ENCODE measurements at places on chromosomes 16 and 17.

DNA sequence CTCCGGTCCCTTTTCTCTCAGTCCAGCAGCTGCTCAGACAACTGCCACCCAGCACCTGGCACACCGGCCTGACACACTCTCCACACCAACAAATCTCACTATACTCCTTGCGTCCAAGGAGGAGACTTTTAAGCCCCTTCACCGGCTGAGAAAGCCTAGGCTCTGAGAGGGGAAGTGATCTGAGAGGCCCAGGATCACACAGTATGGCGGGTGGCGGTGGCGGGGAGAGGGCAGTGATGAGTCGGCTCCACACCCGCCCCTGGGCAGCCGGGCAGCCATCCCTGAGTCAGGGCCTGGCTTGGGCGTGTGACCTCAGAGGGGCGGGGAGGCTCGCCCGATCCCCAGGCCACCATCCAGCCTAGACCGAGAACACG lies 569 bp downstream of the FLII start:
- DNase-seq, result no peak

DNA sequence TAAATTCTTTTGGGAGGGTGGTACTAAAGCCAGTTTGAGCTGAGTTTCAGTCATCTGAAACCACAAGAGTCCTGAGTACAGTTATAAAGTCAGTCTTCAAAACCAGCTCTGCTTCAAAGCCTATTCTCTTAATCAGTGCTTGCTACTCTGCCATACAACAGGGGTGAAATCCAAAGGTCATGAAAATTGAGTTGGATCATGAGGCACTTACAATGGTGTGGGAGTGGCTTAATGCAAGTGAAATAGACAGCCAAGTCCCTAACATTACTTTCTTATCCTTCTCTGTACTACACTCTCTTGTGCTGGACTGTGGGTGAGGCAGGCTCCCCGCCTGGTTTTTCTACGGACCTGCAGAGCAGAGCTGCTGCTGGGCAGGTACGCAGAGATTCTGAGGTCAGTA lies 12.4 kb downstream of the CBLN1 start:
- no peak for DNase-seq

GRCh38 chr16:58345574-58346354 lies 46.5 kb upstream of the GINS3 start:
- DNase-seq, result no peak

DNA sequence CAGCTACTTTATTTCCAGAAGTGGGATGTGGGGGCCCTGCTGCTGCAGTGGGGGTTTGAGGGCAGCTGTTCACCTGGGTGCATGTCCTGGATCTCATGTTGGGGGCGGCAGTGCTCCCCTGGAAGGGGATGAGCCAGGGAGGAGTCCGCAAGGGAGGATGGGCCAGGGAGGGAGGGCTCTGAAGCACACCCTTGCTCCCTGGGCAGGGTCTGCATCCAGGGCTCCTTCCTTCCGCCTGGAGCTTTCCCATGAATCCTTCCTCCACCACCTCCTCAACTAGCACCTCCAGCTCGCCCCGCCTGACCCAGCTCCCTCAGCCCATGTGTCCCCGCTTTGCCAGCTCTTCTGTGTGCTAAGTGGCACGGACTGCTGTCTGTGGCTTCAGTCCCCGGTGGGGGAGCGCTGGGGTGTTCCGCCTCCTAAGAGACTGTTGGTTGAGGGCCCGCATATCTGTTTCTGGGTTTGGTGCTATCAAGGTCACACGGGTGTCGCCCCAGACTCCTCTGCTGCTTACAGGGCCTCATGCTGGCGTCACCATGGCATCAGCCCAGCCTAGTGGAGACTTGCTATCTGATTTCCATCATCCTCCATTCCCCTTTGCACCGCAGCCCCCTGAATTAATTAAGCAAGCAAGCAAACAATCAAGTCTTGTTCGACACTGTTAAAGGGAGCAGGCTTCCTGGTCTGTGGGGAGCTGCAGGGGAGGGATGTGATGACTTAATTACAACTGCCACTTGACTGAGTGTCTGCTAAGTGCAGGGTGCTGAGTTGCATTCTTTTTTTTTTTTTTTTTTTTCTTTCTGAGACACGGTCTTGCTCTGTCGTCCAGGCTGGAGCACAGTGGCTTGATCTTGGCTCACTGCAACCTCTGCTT lies 71.8 kb downstream of the PRKCA start:
- DNase-seq, result no peak

DNA sequence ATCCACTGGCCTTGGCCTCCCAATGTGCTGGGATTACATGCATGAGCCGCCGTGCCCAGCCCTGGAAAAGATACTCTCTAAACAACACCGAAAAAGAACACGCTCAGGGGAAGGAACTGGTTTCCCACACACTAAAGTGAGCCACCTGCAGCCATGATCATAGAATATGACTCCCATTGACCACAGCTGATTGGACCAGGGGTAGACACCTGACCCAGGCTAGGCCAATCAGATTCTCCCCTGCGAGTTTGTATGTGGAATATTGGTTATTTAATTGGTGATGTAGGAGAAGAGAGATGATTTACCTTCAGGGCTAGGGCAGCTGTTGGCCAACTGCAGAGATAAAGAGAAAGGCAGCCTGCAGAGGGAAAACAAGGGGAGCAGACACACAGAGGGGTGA lies 9.0 kb upstream of the GGA2 start:
- no peak for DNase-seq

DNA sequence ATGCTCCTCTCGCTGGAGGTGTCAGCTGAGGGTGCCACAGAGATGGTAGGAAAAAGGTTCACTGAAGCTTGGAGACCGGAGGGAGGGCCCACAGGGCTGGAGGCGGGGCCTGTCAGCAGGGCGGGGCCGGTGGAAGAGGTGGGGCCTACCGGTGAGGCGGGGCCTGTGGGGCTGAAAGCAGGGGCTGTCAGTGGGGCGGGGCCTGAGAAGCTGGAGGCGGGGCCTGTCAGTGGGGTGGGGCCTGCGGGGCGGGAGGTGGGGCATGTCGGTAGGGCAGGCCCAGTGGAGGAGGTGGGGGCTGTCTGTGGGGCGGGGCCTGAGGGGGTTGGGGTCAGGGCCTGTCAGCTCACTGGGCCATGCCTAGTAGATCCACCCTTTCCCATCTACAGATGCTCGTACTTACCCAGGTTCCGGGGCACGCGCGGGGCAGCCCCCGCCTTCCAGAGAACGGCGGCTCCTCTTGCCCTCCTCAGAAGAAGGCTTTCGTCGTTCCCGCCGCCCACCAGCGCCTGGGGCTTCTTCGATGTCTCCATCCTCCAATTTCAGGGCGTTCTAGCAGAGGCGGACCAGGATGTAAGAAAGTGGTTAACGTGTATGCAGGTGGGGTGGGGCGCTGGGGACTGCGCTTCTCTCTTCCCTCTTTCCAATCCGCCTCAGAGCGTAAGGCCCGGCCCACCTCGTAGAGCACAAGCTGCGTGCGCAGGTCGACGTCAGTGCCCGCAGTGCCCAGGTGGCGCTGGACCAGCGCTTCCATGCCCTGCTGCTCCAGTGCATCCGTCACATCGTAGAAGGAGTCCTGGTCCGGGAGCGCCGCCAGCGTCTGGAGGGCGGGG lies 9.8 kb downstream of the TMEM208 start:
- DNase-seq, result no peak

- no peak for DNase-seq
Observed at GRCh38 chr16:56950881-56951771, 10.6 kb upstream of the CETP start.

GRCh38 chr16:16014329-16015224 lies 65.2 kb downstream of the ABCC1 start:
- no peak for DNase-seq

DNA sequence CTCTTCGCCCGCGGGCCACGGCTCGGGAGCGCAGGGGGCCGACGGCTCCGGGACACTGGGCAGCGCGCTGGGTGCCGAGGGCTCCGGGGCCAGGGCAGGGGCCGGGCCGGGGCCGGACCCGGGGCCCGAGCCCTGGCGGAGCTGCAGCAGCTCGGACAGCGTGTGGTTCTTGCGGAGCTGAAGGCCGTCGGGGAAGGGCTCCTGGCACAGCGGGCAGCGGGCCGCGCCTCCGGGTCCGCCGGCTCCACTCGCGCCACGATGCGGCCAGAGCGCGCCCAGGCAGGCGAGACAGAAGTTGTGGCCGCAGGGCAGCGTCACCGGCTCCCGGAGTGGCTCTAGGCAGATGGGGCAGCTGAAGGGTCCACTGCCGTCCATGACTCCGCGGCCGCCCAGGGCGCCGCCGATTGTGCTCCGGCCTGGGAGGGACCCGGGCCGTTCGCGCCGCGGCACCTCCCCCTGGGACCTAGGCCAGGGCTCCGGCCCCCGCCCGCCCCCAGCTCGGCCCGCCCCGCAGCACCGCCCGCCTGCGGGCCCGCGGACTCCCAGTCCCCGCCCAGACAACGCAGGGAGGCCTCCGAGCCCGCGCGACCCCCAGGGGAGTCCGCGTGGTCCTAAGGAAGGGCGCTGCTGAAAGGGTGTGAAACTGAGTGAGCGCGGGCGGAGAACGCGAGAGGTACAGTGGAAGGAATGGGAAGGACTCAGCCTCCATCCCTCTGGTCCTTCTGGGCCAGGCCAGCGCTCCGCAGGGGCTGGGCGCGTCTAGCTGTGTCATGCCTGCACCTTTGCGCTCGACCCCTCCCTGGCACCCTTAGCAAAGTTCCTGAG lies at the start of gene TRIM47:
Gene TRIM47, minus strand, starts transcription at position 408 of the 825 bp plus-strand sequence. Its CDS starts 33 bp downstream, at position 375.
- DNase-seq, result no peak

- DNase-seq, result no peak
Observed at GRCh38 chr16:89289428-89290395, 72.2 kb downstream of the ZNF778 start.

- DNase-seq, result no peak
Observed at GRCh38 chr16:15461376-15461775, 27.0 kb downstream of the BMERB1 start.

DNA sequence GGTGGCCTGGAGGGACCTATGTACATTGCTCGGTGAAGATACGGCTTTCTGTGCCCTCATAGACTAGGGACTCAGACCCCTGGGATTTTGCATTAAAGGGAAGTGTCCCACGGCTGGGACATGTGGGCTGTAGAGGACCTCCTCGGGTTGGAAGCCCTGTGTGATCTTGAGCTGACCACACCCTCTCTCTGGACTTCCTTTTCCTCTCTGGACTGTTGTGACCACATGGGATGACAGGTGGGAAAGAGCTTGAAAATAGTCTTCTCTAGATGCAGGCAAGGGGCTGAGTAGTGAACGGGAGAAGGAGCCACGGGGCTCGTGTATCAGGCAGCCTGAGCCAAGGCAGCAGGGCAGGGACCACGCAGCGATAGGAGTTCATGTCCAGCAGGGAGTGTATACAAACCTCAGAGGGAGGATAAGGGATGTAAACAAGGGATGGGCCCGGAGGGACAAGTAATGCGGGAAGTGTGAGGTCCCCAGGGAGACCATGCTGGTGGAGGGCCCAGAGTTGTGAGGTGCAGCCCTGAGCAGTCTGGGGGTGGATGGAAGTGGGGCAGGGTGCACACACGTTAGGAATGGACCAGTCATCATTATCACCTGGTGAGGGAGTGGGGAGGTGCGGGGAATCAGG lies 4.5 kb upstream of the SLC4A1 start:
- no peak for DNase-seq

DNA sequence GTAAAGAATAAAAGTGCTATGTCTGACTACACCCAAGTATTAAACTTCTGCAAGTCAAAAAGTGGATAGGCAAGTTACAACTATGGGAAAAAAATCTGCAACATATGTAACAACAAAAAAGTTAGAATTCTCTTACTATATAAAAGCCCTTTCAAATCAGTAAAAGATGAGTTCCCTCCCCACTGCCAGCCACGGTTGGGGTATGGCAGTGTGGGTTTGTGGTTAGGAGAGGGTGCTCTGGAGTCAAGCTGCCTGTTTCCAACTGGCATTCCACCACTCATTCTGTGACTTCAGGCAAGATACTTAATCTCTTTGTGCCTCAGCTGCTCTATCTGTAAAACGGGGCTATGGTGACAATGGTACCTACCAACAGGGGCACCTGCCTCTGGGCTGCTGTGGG lies 26.6 kb upstream of the MFSD6L start:
- no peak for DNase-seq

- DNase-seq, result no peak
Observed at GRCh38 chr16:58389724-58390123, 2.5 kb upstream of the GINS3 start.

- DNase-seq, result no peak
Observed at GRCh38 chr17:16398270-16399267, 16.8 kb upstream of the TRPV2 start.

- DNase-seq, result no peak
Observed at GRCh38 chr17:65589321-65589720, 27.9 kb upstream of the AXIN2 start.

- DNase-seq, result no peak
Observed at GRCh38 chr17:28498652-28499363, 7.3 kb upstream of the FOXN1 start.

DNA sequence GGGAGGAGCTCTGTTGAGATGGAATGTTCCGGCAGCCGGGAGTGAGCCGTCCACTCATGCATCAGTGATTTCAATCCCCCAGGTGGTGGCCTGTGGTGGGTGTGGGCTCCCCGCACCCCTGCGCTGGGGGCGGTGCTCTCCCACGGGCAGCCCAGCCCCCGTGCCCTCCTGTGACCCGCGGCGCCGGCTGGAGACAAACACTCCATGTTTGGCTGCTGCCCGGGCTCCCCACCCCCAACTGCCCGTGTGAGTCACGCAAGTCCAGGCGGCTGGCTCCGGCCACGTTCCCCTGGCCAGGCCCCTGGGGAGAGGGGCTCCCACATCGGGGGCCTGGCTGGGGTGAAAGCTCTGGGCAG lies 29.4 kb downstream of the CACNA1H start:
- DNase-seq, result no peak

DNA sequence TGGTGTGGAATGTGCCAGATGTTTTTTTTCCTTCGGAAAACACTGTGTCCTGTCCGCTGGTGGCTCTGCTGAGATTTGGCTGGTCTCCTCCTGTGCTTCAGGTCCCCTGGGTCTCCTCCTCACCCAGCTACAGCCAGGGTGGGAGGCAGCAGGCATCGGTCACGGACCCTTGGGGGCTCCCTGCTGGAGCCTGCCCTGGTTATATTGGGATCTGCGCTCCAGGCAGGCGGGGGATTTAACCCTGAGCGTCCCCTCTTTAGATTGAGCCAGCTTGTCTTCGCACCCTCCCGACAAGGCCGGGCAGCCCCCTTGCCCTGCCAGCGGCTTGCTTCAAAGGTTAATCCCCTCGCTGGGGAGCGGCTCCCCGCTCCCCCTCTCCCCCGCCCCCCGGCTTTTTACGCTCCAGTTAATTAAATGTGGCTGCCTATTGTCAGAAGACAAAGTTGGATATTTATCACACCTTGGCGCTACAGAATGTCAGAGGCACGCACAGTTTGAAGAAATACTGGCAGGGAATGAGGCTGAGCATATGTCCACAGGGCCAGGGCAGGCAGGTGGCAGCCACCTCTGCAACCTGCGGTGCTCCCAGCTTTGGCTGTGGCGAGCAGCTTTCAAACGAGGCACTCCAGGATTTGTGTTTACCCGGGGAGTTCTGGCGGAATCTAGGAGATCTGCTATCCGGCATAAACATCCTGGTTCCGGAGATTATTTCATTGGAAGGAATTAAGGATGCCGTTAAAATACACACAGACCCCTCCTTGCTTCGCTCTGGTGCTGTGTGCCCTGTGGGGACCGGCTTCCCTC lies 38.2 kb upstream of the GSE1 start:
- no peak for DNase-seq

GRCh38 chr17:17019430-17019762 lies 22.9 kb upstream of the MPRIP start:
- no peak for DNase-seq
